Motor neuron (in vitro differentiated cells): ENCODE measurements at places on chromosomes 11 and 22. TPM values are rescaled to one million over a fixed set of nuclear protein-coding genes. Genes with fewer than 3 reads are reported as not detected.

DNA sequence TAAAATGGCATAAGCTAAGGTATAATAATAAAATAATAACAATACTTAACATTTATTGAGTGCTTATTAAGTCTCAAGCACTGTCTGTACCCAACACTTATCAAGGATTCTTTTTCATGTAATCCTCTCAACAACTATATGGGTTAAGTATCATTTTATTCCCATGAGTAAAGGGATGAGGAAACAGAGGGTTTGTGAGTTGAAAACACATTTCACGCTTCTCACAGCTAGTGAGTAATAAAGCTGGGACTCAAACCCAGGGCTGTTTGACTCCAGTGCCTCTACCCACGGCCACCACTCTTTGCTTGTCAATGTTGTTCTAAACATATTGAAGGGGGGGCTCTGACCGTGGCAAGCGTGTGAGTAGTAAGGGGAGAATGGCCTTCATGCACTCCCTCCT lies 8.7 kb downstream of the CD3E start:
- no peak for ATAC-seq

GRCh38 chr11:31443802-31444201 lies 65.6 kb downstream of the IMMP1L start:
- no peak for ATAC-seq

DNA sequence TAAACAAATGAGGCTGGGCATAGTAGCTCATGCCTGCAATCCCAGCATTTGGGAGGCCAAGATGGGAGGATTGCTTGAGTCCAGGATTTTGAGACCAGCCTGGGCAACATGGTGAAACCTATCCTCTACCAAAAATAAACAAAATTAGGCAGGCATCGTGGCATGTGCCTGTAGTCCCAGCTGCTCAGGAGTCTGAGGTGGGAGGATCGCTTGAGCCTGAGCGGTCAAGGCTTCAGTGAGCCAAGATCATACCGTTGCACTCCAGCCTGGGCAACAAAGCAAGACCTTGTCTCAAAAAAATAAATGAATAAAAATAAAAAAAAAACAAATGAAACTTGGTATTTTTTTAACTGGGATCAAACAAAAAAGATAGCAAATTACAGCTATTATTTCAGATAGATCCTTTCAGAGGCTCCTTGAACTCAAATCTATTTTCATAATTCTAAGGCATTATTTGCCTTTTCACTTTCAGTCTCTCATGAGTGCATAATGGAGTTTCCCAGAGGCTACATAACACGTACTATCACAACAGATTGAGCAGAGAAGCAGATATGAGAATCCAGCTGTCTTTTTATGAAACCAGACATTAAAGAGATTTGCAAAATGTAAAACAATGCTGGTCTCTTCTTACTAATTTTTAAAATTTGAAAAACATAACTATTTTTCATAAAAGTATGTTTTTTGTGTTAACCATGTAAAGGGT lies 23.1 kb downstream of the DDIAS start:
- no peak for ATAC-seq

GRCh38 chr11:117752721-117753237 lies 44.2 kb downstream of the DSCAML1 start:
- ATAC-seq = no peak

DNA sequence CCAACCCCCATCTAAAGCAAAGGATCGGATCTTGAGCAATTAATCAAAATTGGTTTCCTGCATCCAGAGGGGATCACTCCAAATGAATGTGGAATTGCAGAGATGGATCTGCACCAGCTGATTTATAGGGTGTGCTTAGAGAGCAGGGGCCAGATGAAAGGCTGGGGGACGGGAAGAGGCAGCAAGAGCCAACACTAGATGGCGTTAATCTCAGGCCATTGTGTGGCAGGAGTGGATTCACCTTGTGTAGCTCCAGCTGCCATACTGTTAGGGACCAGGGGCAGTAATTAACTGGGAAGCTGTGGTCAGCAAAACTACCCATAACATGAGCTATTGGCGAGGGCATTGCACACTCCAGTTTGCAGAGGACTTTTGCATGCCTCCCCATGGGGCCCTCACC lies 35.6 kb downstream of the SERPINH1 start:
- ATAC-seq = peak; percentile 79

DNA sequence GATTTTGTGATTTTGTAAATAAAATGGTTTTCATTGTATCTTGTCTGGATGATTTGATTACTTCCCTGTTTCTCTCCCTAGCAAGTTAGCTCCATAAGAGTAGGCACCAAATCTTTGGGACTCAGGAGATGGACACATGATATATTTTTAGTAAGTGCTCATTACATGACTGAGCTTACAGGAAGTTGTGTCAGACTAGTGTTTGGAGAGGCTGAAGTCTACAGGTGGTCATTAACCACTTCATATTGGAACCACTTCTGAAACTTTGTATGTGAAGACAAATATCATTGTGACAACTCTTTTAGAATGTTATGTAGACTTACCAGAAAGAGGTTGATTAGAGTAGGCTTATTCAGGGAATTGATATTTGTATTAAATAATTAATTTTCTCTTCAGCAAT lies 19.1 kb downstream of the ARHGAP42 start:
- no peak for ATAC-seq

DNA sequence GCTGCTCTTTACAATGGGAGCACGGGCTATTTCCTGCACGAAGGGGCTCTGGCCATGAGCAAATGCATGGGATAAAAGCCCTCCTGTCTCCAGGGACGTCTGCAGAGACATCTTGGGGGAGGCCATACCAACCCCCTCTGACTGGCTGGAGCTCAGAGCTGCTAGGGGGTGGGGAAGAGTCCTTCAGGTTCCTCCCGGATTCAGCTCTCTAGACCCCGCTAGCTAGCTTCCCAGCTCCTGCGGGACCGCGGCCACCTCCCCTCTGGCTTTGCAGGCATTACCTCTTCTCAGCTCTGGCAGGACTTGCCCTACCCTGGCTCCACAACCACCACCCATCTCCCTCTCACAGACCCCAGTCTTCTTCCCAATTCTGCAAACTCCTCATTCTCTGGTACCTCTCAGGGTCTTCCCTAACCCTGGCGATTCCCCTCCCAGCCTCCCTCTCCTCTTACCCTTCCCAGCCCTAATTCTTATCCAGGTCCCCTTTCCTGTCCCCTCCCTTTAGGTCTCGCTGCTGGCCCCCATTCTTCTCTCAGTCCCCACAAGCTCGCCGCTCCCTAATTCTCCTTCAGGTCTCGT lies 802 bp downstream of the SYT13 start:
- ATAC-seq = peak; percentile 36

DNA sequence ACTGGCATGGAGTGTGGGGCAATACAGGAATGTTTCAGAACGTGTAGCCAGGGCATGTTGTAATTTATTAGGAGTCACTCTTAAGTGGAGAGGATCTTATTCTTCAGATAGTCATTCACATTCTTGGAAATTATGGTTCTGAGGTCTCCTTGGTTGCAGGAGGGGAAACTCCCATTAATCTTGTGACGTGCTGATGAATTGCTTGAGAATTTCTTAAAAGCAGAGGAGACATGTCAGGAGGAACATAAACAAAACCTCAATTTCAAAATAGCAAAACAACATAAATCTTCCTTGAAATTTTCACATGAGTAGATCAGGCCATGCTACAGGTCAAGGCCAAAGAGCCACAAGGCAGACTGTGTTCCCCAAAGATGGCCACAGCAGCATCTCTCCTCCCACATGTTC lies 50.4 kb downstream of the ADM start:
- peak; percentile 67 for ATAC-seq

DNA sequence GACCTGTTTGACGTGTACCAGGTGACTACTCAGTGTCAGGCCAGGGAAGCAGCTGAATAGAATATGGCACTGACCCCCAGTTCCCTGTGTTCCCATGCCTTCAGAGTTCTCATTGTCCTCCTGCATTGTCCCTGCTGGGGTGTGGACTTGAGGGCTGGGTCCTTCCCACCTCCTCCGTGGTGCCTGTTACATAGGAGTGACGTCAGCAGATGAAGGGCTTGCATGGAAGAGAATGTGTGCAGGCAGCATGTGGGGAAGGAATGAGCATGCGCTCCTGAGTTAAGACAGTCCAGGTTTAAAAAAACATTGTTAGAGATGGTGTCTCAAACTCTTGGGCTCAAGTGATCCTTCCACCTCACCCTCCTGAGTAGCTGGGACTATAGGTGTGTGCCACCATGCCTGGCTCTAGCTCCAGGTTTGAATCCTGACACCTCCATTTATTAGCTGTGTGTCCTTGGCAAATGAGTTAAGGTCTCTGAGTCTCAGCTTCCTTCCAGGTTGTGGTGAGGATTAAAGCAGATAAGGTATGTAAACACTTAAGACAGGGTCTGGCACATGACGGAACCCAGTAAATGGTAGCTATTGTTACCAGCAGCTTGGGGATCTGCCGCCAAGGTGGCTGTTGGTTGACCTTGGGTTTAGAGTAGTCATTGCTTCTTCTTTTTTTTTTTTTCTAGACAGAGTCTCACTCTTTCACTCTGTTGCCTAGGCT lies 7.5 kb upstream of the SOX10 start:
- ATAC-seq = peak; percentile 34

DNA sequence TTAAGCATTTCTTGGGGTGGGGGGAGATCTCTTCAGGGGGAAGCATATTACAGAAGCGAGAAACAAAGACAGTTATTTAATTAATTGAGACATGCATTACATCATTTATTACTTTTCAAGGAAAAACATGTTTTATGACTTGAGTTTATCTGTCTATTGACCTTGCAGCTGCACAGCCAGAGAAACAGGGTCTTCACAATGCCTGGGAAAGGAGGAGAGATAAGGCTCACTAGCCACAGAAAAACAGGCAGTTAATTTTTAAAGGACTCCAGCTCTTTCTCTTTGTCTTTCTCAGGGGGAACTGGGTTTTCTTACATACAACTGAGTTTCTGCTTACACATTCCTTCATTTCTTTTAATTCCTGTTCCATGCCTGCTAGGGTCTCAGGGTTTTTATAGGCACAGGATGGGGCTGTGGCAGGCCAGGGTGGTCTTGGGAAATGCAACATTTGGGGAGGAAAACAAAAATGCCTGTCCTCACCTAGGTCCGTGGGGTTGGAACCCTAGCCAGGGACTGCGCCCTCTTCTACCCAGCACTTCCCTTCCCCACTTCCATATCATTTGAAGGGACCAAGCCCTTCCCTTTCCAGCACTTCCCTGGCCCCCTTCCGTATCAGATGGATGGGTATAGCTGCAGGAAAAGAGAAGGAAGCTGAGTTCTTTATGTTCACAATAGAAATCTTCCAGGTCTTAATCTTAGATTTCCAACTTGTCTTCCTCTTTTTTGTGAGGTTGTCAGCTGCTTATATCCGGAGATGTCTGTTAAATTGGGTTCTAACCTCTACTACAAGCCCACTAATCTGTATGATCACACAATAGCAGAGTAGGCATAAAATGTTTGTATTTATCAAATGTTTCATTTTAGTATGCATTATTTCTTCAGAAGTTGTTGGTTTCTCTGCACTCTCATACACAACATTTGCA lies 38.3 kb downstream of the BIRC2 start:
- no peak for ATAC-seq

DNA sequence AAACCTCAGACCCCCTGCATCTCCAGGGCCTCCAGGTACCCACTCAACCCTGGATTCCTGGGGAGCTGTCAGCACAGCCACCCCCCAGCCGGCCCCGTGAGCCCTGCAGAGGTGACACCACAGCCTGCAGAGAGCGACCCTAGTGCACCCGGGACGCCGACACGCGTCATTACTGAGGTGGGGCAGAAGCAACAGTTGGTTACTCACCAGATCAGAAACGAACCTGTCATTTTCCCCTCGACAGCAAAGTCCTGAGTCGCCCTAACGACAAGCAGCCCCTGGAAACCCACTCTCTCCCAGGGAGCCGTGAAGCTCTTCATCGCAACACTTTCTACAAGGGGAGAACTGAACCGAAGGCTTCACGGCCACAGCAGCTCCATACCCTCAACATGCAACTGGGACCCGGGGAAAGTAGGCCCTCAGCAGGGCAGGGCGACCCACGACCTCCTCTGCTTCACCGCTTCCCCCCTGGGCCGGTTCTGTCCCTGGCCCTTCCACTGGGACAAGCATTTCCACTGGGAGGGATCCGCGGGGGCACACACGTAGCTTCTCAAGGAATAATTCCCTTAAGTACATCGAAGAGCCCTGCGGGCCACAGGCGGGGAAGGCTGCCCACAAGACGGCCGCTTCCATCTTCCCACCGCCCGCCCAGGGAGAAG lies 1.6 kb downstream of the BRD1 start:
- peak; percentile 7 for ATAC-seq

GRCh38 chr11:69834811-69835800 lies 15.9 kb upstream of the FGF3 start:
- no peak for ATAC-seq

- no peak for ATAC-seq
Observed at GRCh38 chr11:10752061-10752460, 1.0 kb downstream of the CTR9 start.

- no peak for ATAC-seq
Observed at GRCh38 chr11:19963697-19964387, 196.4 kb downstream of the DBX1 start.

DNA sequence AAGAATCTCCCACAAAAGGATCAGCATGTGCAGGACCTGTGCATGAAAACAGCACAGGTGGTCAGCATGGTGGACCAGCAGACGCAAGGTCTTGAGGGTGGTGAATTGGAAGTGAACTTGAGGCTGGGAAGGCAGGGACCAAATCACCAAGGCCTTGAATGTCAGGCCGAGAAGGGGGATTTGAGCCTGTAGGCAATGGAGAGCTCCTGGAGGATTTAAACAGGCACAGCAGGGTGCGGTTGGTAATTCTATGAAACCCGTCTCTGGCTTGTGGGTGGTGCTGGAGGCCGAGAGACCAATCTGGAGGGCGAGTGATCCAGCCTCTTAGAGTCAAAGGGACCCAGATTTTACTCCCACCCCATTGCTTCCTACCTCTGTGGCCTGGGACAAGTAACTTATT lies 2.4 kb downstream of the TSKU start:
- ATAC-seq = no peak

GRCh38 chr11:105774899-105775298 lies 165.0 kb downstream of the GRIA4 start:
- no peak for ATAC-seq

LMNTD2 gene
- total RNA-seq = 0.58 and 1.3 TPM in 2 replicates

FXYD6 gene
- 191 and 230 TPM in 2 replicates for total RNA-seq

SPON1 gene
- total RNA-seq = 0.66 and 0.94 TPM in 2 replicates

OR51B5 gene
- 0.83 and 0.90 TPM in 2 replicates for total RNA-seq

FAM111B gene
- total RNA-seq = 26.7 and 28.5 TPM in 2 replicates

GLYATL2 gene
- 12.9 and 19.4 TPM in 2 replicates for total RNA-seq

NTM gene
- 22.9 and 28.4 TPM in 2 replicates for total RNA-seq
